Upper lobe of left lung (tissue), 6 donors: ENCODE measurements at places on chromosomes 12 and 14. TPM values are rescaled to one million over a fixed set of nuclear protein-coding genes. Genes with fewer than 3 reads are reported as not detected.

DNA sequence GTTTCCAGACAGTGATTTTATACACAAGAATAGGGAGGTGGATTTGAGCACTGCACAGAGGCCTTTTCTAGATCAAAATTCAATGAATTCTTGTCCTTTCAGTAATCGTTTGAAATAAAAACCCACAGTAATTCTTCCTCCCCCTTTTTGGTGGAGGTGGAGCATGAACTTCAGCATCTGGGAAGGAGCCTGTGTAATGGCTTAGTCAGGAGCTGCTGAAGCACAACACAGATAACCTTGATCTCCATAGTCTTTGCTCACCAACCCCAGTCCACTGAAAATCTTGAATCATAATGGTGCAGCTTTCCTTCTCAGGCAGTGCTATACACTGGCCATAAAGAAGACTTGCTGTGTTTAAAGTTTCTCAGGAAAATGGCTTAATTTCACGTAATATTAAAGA, 6.4 kb upstream of the TBPL2 start:
- DNase-seq = no peak

- DNase-seq = peak; percentile 93
Observed at GRCh38 chr12:109110988-109111495, 5.3 kb upstream of the ACACB start.

GRCh38 chr12:98013560-98013959, 501.8 kb upstream of the TMPO start:
- no peak for DNase-seq

- DNase-seq = no peak
Observed at GRCh38 chr12:524167-524951, 64.6 kb downstream of the B4GALNT3 start.

- no peak for DNase-seq
Observed at GRCh38 chr12:120668868-120669840, 17.8 kb upstream of the MLEC start.

GRCh38 chr12:131833288-131833895, 5.2 kb downstream of the MMP17 start:
- no peak for DNase-seq

DNA sequence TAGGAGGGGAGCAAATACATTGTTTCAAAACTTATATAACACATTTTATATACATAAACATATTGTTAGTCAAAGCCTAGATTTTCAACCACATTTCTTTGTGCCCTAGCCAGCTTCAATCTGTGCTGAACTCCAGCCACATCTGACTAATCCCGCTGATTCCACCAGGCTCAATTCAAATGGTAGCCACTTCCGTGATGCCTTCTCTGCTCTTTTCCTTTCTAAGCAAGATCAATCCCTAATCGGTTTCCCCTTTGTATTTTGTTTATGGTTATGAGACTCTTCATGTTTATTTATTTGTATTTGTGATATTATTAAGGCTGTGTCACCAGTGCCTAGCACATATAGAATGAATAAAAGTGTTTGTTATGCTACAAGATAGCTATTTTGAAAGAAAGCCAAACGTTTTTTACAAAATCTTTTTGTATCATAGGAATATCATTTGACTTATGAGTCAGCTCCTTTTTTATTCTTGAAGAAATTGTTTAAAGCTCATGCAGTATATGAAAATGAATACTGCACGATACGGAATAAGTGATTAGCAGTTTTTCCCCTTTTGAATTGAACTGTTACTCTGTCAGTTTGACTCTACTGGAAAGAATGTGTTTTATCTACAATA, 110.2 kb downstream of the PLEKHA5 start:
- no peak for DNase-seq

DNA sequence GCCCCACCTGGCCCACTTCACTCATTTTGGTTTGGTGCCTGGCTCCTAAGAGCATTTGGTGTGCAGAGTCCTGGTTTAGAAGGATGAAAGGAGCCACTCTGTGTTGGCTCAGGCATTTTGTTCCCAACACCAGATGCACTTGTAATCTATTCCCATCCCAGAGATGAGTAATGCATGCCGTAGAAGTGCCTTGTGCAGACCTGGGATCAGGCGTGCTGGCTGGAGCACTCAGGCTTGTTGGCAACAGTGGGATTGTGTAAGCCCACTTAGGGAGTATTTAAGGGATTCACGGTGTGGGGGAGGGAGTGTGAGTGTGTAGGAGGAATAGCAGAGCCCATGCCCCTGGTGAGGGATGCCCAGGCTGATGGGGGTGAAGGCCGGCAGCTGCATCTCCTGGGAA, 501.5 kb upstream of the TBX3 start:
- no peak for DNase-seq

GRCh38 chr14:69027242-69027913, 48.3 kb upstream of the ACTN1 start:
- no peak for DNase-seq

GRCh38 chr12:6053541-6053940, 70.9 kb downstream of the VWF start:
- DNase-seq = no peak

- DNase-seq = no peak
Observed at GRCh38 chr12:1022032-1022970, 31.3 kb downstream of the ERC1 start.

DNA sequence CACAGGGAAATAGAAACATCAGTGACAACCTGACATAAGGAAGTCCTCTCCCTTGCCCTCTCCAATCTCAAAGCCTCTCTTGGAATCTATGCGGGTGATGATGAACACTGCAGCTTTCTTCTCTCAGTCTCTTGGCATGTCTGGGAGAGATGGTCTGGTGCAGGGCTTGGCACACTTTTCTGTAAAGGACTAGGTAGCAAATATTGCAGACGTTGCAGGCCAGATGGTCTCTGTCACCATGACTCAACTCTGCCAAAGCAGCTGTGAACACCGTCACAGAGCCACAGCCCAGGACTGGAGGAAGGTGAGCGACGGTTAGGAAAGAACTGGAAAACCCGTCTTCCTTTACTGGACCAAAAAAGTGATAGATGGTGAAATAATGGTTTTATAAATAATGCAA, 591.0 kb upstream of the TMEM132C start:
- no peak for DNase-seq

DNA sequence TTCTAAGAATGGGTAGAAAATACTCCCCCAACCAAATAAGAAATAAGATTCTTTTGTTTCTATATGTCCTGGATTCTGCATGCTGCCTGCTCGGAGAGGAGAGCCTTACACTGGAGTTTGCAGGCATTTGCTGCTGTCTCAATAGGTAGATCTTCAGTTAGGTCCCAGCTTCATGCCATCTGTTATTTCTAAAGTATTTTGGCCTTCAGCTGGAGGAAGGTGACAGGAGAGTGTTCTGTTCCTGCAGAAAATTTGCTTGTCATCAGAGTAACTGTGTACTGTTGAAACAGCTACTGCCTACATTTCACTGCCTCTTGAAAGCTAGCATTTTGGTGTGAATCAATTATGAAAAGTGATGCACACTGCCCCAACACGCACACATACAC, 966.9 kb downstream of the NRXN3 start:
- DNase-seq = no peak

- DNase-seq = no peak
Observed at GRCh38 chr12:55702861-55703260, 4.8 kb downstream of the ITGA7 start.

- no peak for DNase-seq
Observed at GRCh38 chr14:95047754-95048153, 109.6 kb downstream of the DICER1 start.

DNA sequence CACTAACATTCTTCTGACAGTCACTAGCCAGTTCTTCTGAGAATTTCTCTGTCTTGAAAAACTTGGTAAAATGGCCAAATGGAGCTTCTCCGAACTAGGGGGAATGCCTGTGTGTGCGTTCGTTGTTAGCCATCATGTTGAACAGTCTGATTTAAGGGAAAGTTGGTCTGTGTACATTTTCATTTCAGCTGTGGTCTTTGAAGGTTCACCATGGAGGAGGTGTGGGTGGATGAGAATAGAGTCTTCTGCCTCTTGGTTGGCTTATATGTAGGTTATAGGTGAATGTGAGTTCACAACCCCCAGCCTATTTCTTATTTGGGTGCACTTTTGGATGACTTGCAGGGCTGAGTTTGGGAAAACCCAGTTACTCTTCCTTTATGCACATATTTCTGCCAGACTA, 12.9 kb downstream of the ETV6 start:
- no peak for DNase-seq

GRCh38 chr12:40819436-40820108, 127.3 kb downstream of the CNTN1 start:
- DNase-seq = no peak

DNA sequence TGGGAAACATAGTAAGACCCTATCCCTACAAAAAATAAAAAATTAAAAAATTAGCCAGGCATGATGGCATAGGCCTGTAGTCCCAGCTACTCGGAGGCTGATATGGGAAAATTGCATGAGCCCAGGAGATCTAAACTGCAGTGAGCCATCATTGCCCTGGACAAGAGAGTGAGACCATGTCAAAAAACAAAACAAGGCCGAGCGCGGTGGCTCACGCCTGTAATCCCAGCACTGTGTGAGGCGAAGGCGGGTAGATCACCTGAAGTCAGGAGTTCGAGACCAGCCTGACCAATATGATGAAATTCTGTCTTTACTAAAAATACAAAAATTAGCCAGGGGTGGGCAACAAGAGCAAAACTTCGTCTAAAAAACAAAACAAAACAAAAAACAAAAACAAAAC, 51.6 kb downstream of the FAM186A start:
- DNase-seq = no peak

DNA sequence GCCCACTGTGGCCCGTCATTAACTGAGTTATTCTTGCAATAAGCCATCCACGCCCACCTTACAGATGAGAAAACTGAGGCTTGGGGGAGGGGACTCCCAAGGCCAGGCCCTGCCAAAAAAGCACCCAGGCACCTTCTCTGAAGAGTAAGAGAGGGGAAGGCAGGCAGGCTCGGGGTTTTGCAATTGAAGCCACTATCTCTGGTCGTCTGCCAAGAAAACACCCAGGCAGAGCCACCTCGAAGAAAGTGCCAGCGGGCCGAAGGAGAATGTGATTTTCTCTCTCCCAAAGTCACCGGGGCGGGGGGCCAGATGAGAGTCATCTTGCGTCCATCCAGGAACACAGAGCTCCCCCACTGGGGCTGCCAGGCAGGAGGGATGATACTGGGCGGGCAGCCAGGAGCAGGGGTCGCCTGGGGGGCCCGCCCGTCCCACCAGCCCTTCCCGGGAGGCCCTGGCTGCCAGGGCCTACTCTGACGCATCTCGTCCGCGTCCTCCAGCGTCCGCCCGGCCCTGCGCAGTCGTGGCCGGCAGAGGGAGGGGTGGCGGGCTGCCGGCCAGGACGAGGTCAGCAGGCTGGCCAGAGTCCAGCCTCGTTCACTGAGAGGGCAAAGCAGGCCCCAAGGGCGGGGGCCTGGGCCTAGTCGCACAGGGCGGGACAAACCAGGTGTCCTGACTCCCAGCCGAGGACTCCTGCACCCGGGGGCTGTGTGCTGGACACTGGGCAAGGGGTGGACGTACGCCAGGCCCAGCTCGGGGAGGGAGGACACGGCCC, 74.3 kb downstream of the RFLNA start:
- DNase-seq = peak; percentile 96

DNA sequence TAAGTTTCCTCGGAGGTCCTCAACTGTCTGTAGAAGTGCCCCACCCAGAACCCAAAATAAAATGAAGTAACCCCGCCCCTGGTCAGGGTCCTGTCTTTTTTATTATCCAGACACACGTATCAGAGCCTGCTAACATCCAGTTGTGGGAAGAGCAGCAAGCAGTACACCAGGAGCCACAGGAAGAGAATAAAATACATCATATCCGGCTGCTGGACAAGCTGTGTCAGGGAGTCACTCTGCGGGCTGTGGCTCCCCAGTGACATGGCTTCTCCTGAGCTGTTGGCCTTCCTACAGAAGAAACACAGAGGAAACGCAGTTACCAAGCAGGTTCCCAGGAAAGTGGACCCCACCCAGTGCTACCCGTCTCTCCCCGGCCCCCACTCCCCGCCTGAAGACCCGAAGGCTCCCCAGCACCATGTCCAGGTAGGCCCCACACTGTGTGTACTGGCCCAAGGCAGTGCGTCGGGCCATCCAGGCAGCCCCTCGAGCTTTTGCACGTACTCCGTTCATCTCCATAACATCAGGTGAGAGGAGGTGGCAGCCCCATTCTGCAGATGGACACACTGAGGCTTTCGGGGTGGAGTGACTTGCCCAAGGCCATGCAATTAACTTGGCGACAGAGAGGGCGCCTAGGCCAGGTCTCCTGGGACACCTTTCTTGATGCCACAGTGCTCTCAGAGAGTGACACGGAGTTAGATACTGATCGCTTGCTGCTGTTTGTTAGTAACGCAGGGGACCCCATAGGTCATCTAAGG, 34.3 kb upstream of the DICER1 start:
- DNase-seq = no peak

The OR6C2 gene
- total RNA-seq = not detected

The SEC23A gene
- 59.9 TPM for total RNA-seq

The SIX6 gene
- not detected for total RNA-seq

The PLCZ1 gene
- total RNA-seq = not detected

The HOTAIR gene
- not detected for total RNA-seq

The CD163 gene
- 389 TPM for total RNA-seq

The NOP9 gene
- total RNA-seq = 28.9 TPM

The RPS6KL1 gene
- total RNA-seq = 23.4 TPM
